NCI-H146 (cell line): ENCODE measurements at places on chromosomes 7 and 10.
A peak's percentile ranks its signal among the peaks of the same experiment; 100 is the strongest.

GRCh38 chr10:100645091-100645490, 100.3 kb upstream of the PAX2 start:
- DNase-seq, result no peak

- peak; percentile 69 for DNase-seq
These were observed 215.8 kb downstream of the FOXP2 start for GRCh38 chr7:114630201-114630990.

DNA sequence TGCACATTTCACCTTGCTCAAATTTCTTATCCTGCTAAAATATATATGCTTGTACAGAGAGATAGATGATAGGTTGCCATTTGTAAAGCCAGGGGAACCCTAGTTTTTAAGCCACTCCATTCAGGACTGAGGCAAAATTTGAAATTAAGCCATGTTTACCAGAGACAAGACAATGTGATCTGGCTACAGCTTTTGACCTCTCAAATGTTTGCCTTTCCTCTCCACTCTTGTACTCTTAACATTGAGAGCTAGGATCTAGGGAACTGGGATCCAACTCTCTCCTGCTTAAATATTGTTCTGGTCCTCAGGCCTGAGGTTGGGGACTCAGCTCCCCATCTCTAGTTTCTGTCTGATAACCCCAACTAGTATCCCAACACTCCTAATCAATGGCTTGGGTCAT, 15.9 kb downstream of the HYAL4 start:
- no peak for DNase-seq

DNA sequence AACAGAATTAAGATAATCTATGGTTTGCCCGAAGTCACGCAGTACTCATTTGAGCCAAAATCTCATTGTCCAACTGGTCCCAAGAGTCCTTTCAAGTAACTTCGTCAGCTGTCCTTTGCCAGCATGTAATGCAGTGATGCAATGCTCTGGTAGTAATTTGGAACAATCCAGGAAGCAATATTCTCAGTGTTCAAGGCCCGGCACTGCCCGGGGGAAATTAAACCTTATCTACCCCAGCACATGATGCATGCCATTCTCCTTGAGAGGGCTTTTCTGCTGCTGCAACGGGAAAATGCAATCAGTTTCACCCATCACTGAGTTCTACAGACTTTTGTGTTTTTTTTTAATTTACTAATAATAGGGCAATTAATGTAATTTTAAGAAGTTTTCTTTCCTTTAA, 77.6 kb upstream of the NME8 start:
- DNase-seq, result no peak

DNA sequence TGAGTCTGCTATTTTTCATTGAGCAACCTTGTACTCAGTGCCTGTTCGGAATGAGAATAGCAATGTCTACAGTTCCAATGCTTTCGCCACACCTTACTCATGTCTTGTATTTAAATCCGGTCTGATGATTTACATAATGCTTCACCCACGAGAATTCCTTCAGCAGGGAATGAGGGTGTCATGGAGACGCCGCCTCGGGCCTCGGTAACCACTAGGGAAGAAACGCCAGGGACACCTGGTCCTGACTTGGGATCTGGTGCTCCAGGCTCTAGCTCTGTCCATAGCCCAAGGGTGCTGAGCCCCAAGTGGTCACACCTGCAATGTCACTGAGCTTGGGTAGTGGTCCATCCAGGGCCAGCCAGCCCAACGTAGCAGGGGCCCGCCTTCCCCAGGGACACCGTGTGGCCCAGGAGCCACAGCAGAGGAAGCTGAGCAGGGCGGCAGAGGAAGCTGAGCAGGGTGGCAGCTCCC, 37.4 kb downstream of the PRKAG2 start:
- DNase-seq, result no peak
